ENCODE measurements at places on chromosomes 5 and 9.

- no peak for DNase-seq
Measured at GRCh38 chr5:124986667-124987066, 240.2 kb upstream of the ZNF608 start.

DNA sequence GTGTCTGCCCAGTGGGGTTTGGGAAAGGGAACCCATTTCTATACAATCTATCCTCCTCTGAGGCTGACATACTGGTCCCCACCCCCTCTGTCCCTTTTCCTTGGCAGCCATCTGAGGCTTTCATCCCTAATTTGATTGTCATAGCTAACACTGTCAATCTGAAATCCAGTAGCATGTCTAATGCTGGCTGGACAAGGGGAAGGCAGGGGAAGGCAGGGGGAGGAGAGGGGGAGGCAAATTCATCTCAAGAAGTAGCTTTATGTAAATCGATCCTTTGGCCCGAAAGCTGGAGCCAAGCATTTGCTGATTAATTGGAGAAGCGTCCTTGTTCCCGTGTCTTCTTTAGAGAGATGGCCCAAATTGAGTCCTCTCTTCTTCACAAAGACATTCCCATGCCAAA lies 314.1 kb upstream of the PANK3 start:
- no peak for DNase-seq

DNA sequence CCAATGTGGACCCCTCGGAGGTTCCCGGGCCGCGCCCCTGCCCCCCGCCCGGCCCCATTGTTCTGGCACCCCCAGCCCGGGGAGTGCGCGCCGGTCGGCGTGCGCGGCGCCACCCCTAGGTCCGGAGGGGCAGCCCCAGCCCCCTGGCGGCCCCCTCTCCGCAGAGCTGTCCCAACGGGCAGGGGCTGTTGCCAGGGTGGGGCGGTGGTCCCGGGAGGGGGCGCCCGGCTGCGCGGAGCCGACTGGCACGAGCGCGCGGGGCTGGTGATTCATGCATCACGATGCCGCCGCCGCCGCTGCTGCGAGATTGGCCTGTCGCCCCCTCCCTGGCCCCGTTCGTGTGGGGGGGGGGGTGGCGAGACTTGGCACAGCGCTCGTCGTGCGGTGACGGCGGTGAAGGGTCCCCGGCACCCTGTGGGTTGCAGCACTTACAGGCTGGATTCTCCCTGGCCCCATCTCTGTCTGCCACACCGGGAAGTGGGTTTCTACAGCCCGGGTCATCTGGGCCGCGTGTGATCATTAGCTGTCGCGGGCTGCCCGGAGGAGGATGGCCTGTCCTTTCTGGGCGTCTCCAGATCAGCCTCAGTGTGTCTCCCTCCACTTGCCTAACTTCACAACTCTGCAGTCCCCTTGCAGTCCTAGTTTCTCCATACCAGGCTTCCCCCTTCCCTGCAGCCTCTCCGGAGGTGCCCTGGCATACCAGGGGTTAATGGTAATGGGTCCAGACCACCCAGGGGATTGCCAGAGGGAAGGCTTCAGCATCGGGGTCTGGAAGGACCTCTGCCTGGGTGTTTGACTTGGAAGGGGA lies 858 bp downstream of the NCS1 start:
- peak; percentile 57 for DNase-seq

DNA sequence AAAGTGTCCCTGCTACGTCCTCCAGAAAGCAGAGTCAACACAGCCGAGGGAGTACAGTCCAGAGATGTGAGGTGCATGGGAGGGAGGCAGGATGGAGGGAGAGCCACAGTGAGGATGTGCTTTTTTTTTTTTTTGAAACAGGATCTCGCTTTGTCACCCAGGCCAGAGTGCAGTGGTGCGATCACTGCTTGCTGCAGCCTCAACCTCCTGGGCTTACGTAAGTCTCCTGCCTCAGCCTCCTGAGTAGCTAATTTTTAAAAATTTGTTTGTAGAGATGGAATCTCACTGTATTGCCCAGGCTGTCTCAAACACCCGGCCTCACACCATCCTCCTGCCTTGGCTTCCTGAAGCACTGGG lies 33.2 kb upstream of the ALDH1B1 start:
- no peak for DNase-seq

GRCh38 chr5:102797322-102797884 lies 42.3 kb downstream of the PAM start:
- no peak for DNase-seq

- peak; percentile 55 for DNase-seq
Measured at GRCh38 chr5:108749128-108749861, 1.6 kb downstream of the FER start.

Data from SJCRH30 (cell line).